ENCODE measurements at places on chromosomes 16 and 17.

DNA sequence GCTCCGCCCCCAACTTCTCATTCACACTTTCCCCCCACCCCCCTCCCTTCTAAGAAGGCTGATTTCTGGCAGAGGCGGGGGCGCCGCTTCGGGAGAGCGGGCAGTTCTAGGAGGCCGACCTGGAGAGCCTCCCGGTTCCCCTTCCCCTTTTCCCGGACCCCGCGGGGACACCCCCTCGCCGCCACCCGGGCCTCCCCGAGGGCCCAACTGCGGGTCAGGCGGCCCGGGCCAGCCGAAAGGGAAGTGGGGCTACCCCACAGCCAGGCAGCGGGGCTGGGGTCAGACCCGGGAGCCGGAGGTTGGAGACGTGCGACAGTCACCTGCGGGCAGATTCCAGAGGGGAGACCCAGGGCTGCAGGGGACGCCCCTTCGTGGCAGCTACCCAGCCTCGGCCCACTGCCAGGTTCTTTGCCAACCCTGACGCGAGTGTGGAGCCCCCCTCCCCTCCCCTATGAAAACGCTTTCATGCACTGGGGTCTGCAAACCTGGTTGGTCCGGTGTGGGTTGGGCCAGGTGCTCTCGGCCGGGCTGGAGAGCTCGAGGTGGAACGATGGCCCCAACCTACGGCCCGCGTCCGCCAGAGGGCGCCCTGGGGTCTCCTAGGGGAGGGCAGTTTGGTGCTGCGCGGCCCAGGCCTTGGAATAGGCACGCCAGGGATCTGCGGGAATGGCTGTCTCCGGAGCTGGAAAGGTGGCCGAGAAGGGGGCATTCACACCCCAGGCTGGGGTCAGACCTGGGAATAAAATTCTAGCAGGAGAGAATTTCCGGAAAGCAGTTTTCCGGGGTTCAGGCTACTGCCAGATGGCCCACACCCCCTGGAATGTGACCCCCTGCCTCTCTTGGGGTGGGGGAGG, 721 bp upstream of the SOCS3 start:
- peak; percentile 68 for DNase-seq

- DNase-seq = peak; percentile 24
Measured at GRCh38 chr16:84062734-84063640, 20.4 kb upstream of the SLC38A8 start.

DNA sequence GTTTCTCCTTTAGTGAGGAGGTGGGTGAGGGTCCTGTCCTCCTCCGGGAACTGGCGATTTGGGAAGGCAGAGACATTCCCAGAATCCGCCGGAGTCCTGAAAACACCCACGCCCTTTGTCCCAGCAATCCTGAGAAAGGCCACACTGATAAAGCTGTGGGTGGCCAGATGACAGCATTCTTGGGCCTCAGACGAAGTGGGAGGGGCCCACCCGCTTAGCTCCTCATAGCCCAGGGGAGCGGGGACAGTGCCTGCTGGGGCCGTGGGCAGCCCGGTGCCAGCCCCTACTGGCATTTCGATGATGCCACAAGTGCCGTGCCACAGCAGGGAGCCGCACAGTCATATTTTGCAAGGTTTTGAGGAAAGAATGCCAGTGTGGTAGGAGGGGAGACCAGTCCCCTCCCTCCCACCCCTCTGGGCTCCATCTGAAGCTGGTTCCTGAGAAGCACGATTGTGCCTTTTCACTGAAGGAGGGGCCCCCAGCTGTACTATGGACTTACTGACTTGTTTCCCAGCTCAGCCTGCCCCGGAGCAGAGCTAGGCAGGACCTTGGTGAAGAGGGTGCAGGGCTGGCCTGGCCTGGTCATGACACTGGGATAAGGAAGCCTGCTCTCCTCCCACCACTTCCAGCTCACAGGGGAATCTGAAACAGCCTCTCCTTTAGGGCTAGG, 20.9 kb upstream of the MPRIP start:
- no peak for DNase-seq

- no peak for DNase-seq
Measured at GRCh38 chr16:17082095-17082882, 388.5 kb downstream of the XYLT1 start.

GRCh38 chr16:68446681-68447652, 1.3 kb downstream of the SMPD3 start:
- DNase-seq = no peak

GRCh38 chr17:77736721-77737120, 221.8 kb upstream of the TNRC6C start:
- no peak for DNase-seq

GRCh38 chr16:49940464-49941224, 84.4 kb upstream of the CNEP1R1 start:
- DNase-seq = no peak

DNA sequence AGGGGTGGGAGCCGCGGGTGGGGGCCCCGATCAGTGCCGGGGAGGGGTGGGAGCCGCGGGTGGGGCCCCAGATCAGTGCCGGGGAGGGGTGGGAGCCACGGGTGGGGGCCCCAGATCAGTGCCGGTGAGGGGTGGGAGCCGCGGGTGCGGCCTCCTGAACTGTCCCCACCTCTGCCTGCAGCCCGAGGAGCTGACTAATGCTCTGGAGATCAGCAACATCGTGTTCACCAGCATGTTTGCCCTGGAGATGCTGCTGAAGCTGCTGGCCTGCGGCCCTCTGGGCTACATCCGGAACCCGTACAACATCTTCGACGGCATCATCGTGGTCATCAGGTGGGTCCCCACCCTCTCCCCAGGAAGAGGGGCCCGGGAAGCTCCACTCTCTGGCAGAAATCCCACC, 20.1 kb downstream of the TPSG1 start:
- DNase-seq = no peak

DNA sequence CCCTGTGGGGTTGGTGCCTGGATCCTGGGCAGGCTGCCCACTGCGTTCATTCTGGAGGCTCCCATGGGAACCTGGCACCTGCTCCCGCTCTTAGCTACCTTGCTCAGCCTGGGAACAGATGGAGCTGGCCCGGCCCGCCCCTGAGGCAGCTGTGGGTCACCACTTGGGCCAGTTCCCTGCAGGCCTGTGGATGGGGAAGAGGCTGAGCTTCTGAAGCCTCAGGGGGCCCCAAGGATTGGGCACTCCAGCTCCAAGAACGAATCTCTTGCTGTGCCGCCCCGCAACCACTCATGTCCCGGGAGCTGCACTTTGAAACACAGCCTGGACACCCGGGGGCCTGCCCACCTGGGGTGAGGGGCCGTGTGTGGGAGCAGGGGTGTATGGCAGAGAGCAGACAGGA, 37.7 kb downstream of the BAHCC1 start:
- DNase-seq = peak; percentile 88

- DNase-seq = no peak
Measured at GRCh38 chr17:65786479-65786878, 225.0 kb upstream of the AXIN2 start.

GRCh38 chr16:65782611-65783600, 583.6 kb upstream of the CDH5 start:
- DNase-seq = no peak

GRCh38 chr17:50437409-50437808, 11.4 kb downstream of the ACSF2 start:
- DNase-seq = no peak

GRCh38 chr16:78399384-78399783, 299.9 kb downstream of the WWOX start:
- DNase-seq = no peak

All from DMS153 (cell line).